ENCODE measurements at places on chromosomes 4 and X.

- DNase-seq, result no peak
These were observed 38.4 kb upstream of the FAM9B start for GRCh38 chrX:9072281-9072680.

DNA sequence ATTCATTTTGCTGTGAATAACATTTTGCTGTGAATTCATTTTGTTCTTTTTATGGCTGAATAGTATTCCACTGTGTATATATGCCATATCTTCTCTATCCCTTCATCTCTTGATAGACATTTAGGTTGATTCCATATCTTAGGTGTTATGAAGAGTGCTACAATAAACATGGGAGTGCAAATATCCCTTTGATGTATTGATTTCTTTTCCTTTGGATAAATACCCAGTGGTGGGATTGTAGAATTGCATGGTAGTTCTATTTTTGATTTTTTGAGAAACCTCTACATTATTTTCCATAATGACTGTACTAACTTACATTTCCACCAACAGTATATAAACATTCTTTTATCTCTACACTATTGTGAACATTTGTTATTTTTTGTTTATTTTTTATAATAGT, 555.9 kb downstream of the PDHA2 start:
- DNase-seq, result no peak

DNA sequence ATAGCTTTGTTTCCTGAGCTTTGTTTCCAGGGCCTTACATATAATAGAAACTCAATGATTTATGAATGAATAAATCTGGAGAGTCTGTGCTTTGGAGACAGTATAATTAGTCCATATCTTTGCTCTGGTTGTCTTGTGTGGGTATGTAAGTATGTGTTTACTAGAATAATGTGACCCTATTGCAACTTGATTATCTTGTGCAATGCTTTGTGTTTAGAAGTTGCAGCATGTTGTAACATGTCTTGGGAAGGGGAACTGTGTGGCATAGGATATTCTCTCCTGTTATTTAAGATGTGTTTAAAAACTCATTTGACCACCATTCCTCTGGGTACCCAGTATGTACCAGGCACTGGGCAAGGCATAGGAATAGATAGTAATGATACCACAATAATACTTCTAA, 6.1 kb downstream of the SPATA18 start:
- peak; percentile 80 for DNase-seq

- no peak for DNase-seq
These were observed 37.0 kb downstream of the SEPSECS start for GRCh38 chr4:25123236-25123635.
